ENCODE measurements at places on chromosomes 2 and 18.

DNA sequence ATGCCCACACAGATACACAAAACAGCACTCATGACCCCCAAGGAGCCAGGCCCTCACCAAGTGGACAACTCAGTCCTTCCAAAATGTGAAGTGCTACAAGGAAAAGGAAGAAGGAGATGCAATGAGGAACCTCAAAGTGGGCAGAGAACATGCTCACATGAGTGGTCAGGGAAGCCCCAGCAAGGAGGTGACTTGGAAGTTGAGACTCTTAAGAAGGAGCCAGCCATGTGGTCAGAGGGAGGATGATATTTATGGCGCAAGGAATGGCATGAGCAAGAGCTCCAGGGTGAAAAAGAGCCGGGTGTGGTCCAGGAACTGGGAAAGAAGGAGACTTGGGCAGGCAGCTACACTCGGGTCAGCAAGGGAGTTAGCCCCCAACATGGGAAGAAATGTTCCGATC lies 30.0 kb upstream of the KLHL29 start:
- DNase-seq = no peak

DNA sequence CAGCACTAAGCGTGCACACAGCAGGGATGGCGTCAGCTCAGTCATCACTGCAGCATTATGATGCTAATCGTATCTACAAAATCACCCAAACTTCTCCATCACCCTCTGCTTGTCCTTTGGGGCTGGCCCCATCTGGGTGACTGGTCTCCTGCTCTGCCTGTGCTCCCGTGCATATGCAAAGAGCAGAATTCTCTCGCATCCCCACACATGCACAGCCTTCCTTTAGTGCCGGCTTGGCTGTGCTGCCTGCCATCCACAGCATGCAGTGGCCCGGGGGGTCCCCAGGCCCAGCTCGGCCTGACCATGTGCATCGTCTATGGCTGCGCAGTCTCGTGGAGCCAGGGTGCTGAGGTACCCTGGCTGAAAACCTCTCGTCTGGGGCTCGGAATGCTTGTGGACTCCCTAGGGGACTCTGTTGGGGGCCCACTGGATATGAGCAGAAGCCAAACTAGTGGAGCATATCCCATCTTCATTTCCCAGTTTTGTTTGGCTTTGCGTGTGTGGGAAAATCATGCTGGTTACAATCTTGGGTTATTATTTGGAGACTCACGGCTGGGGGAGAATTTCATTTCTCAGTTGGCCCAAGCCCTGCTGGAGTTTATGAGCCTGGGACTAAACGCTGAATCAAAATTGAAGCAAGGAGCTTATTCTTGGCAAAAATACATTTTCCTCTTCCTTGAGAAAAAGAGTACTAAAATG lies 70.9 kb upstream of the HS6ST1 start:
- DNase-seq = no peak

DNA sequence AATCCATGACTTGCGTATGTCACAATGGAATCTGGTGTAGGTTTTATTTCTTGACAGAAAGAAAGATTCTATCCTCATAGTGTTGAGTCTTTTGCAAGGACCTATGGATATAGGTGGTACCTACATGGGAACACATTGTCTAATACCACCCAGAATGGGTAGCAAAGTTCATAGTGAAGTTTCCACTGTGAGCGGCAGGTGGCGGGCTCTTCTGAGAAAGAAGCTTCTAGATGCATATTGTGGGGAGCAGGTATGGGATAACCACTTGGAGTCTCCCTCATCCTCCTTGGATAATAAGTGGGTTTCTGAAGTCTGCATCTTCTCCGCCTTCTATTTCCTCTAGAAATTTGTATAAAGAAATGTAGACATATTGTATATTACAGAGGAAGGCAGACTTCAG lies 44.9 kb downstream of the LINC00305 start:
- no peak for DNase-seq

GRCh38 chr2:182816866-182817265 lies 49.6 kb downstream of the FRZB start:
- DNase-seq = no peak
